NCI-H1694 treated with DMSO at 0.1 percent for 48 hours (cell line): ENCODE measurements at places on chromosomes 4 and X.
A peak's percentile ranks its signal among the peaks of the same experiment; 100 is the strongest.

DNA sequence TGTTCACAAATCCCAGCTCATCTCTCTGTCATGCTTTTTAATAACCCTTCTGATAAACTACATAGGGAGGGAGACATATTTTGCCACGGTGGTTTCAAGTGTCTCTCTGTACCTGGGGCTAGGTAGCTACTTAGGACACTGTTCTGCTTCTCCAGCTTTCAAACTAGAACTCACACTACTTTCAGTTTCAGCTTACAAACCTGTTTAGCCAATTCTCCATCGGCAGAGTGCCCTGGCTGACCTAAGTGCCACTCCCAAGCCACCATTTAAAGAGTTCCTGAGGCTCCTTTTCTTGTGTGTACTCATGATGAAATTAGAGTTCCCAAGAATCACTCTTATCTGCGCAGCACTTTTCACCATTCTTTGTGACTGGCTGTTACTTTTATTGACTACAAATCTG is 899.2 kb downstream of the FAT4 start:
- DNase-seq, result no peak

GRCh38 chrX:109351557-109351956 is 130.3 kb downstream of the GUCY2F start:
- DNase-seq, result no peak

- DNase-seq, result no peak
Observed at GRCh38 chr4:73701116-73701515, 39.3 kb upstream of the CXCL8 start.

DNA sequence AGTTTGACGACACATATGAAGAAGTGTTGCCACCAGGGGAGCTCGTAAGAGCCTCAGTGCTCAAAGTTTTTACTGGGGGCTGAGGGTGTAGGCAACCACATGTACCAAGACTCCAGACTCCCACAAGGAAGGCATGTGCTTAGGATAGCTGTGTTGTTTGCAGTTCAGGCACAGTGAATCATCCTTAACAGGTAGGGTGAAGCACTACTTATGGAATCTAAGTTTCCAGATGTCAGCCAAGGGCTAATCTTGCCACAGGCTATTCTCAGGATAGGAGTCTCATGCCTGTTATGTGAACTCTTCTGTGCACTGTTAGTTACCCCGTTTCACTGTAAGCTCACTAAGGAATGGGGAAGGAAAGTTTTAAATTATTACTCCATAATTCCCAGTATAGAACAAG is 202.6 kb downstream of the TMA16 start:
- no peak for DNase-seq

GRCh38 chrX:39813631-39814277 is 284.0 kb downstream of the BCOR start:
- peak; percentile 92 for DNase-seq

- DNase-seq, result no peak
Observed at GRCh38 chrX:88863726-88864125, 116.7 kb downstream of the CPXCR1 start.

DNA sequence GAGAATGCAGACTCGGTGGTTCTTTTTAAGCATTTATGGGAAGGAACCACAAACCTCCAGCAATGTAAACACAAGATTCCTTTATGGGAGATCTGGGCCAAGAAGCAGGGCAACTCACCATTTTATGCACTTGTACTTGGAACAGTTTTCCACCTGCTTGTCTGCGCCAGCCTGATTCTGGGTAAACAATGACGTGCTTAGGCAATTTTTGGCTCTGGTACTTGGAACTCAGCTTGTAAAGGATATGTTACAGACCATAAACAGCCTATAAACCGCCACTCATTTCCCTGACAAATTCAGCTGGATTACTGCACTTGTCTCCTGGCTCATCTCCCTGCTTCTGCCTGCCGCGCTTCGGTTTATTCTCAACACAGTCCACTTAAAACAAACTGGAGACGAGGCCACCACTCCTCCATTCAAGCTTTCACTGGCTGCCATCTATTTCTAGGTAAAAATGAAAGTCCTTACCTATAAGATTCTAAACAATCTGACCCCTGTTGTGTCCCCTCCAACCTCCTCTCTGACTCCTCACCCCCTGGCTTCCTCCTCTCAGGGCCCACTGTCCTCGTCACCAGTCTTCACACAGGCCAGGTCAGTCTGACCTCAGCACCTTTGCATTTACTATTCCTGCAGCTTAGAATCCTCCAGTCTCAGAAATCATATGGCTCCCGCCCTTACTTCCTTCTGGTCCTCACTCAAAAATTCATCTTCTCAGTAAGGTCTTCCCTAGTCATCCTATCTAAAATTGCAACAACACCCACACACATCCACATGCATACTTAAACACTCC is 205.9 kb upstream of the GALNT7 start:
- peak; percentile 16 for DNase-seq

DNA sequence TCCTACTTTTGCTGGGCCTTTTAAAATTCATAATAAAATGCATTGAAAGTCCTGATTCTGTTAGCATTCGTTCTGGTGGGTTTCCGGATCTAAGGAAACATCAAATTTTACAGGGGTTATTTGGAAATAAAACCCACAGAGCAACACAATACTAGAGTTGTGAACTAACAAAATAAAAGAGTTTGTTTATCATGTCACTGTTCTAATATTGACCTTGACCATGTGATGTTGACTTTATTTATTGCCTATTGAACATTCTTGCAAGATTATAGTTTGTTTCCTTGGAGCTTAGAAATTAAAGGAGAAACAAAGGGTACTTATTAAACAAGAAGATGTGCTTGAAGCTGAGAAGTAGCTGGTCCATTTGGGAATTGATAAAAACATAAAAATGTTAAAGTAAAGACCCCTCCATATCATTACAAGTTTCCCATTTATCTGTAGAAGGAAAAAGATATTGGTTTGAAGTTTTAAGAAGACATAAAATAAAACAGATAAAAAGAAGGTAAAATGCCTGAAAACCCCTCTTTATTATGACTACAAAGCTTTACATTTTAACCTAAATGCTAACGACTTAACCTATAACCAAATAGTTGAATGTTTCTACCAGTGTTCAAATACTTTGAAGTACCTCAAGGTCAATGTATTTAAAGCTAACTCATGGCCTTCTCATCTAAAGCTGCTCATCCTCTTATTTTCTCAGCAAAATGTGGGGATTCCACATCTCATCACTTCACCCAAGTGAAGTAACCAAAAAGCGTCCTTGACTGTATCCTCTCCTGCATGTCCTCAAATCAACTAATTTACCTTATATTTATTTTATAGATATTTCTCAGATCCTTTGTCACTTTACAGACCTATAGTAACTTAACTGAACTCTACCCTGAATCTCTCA is 179.6 kb downstream of the GASK1B start:
- no peak for DNase-seq

GRCh38 chrX:84188320-84188834 is 378 bp upstream of the RPS6KA6 start:
- DNase-seq, result peak; percentile 66

- DNase-seq, result no peak
Observed at GRCh38 chr4:37762991-37763368, 63.5 kb upstream of the PGM2 start.

GRCh38 chrX:16250296-16250695 is 83.0 kb downstream of the MAGEB17 start:
- DNase-seq, result no peak

- DNase-seq, result no peak
Observed at GRCh38 chrX:40457406-40457805, 123.4 kb upstream of the ATP6AP2 start.

DNA sequence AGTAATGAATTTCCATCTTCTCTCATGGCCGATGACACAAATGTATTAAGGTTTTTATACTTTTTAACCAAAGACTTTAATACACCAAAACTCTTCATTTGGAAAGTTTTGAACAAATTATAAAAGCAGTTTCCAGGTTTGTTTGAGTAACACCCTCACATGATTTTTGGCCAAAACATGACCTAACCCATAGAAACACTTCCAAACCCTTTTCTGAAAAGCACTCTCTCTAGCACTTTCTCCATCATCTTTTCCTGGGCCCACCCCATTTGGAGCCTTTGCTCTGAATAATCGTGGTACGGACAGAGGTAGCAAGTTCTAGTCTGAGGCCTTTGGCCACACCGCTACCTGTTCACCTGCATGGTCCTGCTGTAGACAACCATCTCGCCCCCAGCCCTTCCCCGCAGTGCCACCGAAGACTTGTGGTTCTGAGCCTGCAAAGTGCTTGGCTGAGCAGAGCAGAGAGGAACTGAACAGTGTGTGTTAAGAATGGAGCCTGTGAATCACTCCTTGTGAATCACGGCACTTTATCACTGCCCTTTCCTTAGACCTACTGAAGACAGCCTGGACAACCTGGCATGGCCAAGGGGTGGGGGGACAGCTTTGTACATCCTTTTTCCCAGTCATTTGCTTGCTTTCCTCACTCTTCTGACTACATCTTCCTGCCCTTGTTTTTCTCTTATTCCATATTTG is 181.8 kb downstream of the PTTG2 start:
- DNase-seq, result no peak

GRCh38 chrX:17826609-17827496 is 34.2 kb downstream of the RAI2 start:
- DNase-seq, result no peak

DNA sequence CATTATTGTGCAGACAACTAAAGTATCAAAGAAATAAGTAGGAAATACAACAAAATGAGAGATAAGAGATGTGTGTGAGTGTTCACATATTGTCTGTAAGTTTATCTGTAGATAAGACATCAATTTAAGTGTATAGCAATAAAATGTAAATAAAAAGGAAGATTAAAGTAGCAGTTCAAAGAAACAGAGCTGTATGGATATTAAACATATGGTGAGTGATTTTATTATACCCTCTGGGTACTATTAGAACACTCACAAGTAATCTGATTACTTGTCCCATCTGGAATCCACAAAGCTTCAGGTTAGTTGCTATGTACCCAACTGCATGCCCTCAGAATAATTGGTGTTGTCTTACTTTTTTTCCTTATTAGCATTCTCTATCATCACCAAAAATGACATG is 747.9 kb upstream of the ADGRL3 start:
- DNase-seq, result no peak

GRCh38 chr4:142242156-142242555 is 603.9 kb downstream of the INPP4B start:
- no peak for DNase-seq
